ENCODE measurements at places on chromosomes 6 and 20.

GRCh38 chr20:4243071-4243470, 227.7 kb upstream of the RNF24 start:
- DNase-seq, result no peak

DNA sequence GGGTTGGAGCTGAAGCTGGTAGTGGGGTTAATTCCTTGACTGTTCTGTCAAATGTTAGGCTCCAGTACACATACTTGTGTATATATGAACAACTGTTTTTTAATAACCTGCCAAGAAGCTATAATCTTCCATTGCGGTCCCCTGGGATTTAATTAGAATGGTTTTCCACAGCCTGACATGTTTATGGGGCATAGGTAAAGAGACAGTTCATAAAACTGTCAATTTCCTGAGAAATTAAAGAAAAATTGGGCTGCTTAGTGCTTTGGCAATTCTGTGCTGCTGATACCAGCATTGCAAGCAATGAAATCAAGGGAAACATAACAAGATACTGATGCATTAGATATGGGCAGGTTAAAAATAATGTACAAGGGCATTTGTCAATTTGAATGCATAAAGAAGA, 314.1 kb upstream of the SLC35B3 start:
- no peak for DNase-seq

DNA sequence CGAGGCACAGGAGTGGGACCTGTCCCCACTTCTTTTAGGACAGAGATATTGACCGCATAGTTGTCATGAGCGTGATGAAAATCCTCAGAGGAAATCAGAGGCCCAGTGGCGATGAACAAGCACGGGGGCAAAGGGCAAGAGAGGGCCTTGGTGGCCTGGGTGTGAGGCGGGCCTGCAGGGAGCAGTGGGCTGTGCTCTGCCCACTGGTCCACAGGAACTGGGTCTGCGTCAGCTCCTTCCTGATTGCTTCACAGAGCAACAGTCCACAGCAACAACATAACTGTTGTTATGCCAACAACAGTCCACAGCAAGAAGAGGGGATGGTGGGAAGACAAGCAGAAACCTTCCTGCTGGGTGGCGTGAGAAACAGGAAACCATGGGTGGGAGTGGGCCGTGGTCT, 335.6 kb downstream of the ZFAND3 start:
- DNase-seq, result no peak

DNA sequence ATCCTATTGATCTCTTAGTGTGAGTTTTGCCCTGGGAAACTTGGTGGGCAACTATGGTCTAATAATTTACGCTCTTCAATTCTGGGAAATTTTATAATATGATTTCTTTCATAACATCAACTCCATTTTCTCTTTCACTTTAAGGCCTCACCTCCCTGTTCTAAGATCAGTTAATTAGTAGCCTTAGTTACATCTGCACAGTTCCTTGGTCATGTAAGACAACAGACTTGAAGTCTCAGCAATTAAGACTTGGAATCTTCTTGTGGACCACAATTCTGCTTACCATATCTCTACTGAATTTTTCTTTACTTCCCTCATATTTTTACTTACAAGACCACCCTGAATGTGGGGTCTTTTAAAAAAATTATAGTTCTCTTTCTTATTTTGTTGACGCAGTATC, 8.7 kb downstream of the ENPP3 start:
- DNase-seq, result no peak

GRCh38 chr6:37103169-37104039, 66.5 kb upstream of the PIM1 start:
- peak; percentile 54 for DNase-seq

- DNase-seq, result no peak
These were observed 579 bp upstream of the BPHL start for GRCh38 chr6:3117912-3118352.

- DNase-seq, result peak; percentile 46
These were observed 26.2 kb downstream of the SLC16A10 start for GRCh38 chr6:111113336-111114086.

DNA sequence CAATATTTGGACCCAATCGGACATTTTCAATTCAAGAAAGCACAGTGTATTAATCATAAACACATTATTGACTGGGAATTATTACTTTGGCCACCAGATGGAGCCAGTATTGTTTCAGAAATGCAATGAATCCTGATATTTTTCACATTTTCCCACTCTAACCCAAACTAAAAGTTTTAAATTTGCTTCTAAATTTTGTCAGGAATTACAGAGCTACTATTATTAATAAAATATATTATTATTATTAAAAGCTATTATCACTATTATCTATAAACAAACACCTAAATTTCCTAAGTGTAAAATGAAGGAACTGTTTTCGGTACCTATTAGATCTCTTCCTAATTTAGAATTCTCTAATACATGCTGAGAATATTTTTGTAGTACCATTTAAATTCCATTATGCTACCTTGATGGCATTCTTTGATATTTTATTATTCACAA, 245.3 kb downstream of the OGFRL1 start:
- no peak for DNase-seq

GRCh38 chr6:89243331-89243629, 26.1 kb upstream of the GABRR1 start:
- no peak for DNase-seq

DNA sequence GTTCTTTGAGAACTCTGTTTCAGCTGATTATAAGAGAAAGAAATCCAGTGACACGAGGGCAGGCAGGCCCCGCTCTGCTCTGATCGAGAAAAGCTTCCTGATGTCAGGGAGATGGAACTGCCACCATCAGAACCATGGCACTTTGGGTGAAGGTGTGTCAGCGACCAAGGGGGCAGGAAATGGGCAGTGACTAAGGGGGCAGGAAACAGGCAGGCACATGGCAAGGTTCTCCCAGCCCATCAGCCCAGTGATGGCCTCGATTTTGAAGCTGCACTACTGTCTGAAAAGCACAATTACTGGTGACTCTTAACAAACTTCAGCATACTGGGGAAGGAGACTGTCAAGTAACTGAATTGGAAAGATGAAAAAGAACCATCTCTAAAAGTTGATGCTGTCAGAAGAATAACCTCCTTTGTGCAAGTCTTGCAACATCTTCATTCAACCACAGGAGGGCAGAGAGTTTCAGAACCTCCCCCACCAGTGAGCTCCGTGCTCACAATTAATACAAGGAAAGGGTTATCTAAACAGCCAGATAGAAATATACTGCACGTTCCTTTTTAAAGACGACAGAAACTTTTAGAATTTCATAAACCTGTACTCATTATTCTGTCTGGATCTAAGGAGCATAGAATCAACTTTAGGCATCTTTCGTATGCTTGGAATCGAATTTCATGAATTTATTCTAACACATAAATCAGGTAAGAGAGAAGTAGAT, 39.1 kb downstream of the TMX4 start:
- DNase-seq, result peak; percentile 46

GRCh38 chr6:157236040-157236725, 87.1 kb downstream of the TMEM242 start:
- DNase-seq, result no peak

GRCh38 chr6:111843347-111844147, 29.7 kb downstream of the FYN start:
- no peak for DNase-seq

DNA sequence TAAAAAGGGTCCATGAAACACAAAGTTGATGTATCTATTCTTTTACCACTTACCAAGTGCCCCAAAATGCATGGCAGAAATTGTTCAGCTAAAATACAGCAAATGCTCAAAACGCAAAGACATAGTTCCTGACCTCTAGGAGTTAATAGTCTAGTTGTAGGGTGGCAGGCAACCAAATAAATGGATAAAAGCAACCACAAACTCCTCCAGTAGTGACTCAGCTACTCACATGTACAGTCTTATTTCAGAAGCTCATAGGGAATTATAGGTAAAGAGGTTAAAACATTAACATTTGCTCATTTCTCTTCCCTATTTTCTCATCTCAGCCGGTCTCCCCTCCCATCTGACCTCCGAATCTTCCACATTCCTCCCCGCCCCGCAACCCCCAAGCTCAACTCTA, 143.9 kb upstream of the INSM1 start:
- no peak for DNase-seq

- DNase-seq, result peak; percentile 4
These were observed 307.2 kb upstream of the THEMIS start for GRCh38 chr6:128208078-128208477.

DNA sequence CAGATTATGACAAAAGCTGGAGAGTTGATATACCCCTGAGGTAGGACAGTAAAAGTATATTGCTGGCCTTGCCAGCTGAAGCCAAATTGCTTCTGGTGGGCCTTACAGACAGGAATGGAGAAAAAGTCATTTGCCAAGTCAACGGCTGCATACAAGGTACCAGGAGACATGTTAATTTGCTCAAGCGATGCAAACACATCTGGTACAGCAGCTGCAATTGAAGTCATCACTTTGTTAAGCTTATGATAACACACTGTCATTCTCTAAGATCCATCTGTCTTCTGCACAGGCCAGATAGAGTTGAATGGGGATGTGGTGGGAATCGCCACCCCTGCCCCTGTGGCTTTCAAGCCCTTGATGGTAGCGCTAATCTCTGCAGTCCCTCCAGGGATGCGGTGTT, 40.4 kb upstream of the POPDC3 start:
- DNase-seq, result no peak

GRCh38 chr6:16471910-16472297, 233.5 kb downstream of the GMPR start:
- DNase-seq, result no peak

GRCh38 chr6:139647016-139647415, 272.6 kb upstream of the CITED2 start:
- no peak for DNase-seq

DNA sequence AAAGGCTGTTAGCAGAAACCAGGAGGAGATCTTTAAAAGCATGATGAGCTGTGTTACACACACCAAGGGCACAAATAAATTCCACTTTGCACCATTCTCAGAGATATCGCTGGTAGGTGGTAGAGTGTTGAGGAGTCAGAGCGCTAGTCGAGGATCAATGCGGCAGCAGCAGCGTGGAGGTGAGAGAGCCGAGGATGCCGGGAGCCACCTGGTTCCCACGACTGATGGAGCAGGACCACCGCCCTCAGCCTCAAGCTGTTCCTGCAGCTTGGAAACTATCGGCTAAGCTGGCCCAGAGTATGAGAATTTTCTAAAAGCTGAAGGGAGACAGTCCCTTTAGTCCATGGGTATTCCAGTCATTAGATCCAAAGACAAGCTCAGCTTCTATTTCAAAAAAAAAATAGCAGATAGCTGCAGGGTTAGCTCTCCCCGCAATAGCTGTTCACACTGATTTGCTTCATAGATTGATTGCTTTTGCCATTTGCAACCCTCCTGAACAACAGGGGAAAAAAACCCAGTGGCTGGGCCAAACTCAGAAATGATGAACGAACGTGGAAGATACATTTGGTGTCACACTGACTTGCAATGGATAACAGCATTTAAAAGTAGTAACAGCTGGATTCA, 106.2 kb downstream of the LCA5 start:
- no peak for DNase-seq

GRCh38 chr6:52284131-52284459, 447 bp downstream of the MCM3 start:
- peak; percentile 32 for DNase-seq

GRCh38 chr20:33936656-33937055, 57.1 kb upstream of the RALY start:
- DNase-seq, result no peak

- no peak for DNase-seq
These were observed 61.1 kb upstream of the FBXO30 start for GRCh38 chr6:145875496-145876211.

DNA sequence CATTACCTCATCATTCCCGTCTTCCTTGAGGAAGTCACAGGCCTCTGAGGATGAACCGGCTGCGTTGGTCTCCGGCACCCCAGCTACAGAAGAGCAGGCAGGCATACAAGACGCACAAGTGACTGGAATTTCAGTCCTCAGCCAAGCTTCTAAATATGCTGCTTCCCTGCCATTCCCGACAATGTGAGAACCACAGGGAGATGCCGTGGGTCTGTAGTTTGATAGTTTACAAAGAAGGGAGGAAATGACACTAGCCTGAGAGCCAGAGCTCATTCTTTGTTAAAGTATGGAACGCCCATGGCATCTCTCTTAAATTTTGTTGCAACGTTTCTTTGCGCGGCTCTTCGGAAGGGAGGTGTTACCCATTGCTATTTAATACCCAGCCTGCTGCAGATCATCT, 25.7 kb downstream of the HEBP2 start:
- DNase-seq, result no peak

- no peak for DNase-seq
These were observed 4.9 kb upstream of the PACSIN1 start for GRCh38 chr6:34460796-34461507.
